Activated T-helper 2 cell treated with anti-CD3 and anti-CD28 coated beads, Interferon-gamma antibody, Interleukin-2, Interleukin-4, amounts not matched to agents 10 μg/mL and 5 μg/mL and 100 μg/mL, durations not matched to agents 14 hours and 24 hours and 36 hours (primary cell): ENCODE measurements at places on chromosomes 5 and 9. TPM values are rescaled to one million over a fixed set of nuclear protein-coding genes. Genes with fewer than 3 reads are reported as not detected.

The RETREG1 gene
- total RNA-seq, result 21.9 and 28.0 TPM in 2 replicates

The ANKRD31 gene
- 0.11 and 0.28 TPM in 2 replicates for total RNA-seq

The KIF24 gene
- 4.8 and 5.0 TPM in 2 replicates for total RNA-seq

The SLC6A3 gene
- total RNA-seq, result not detected in 2 replicates

The LIX1 gene
- total RNA-seq, result not detected in 2 replicates

The FRRS1L gene
- total RNA-seq, result not detected in 2 replicates

The HMCN2 gene
- not detected in 2 replicates for total RNA-seq

The CD74 gene
- total RNA-seq, result 445 and 452 TPM in 2 replicates

The GABRA1 gene
- not detected in 2 replicates for total RNA-seq

The TSLP gene
- 0.46 and 0.87 TPM in 2 replicates for total RNA-seq

The ACOT12 gene
- total RNA-seq, result not detected in 2 replicates

The NEUROG1 gene
- total RNA-seq, result not detected in 2 replicates

The SLC1A1 gene
- total RNA-seq, result 0.14 TPM in 1 of 2 replicates, not detected in the other

The KLF4 gene
- total RNA-seq, result 0.52 and 1.4 TPM in 2 replicates

The C5orf24 gene
- 36.0 and 40.5 TPM in 2 replicates for total RNA-seq

The MARCOL gene
- not detected in 2 replicates for total RNA-seq

The SEMA6A gene
- 0.67 TPM in 1 of 2 replicates, not detected in the other for total RNA-seq

The PPIC gene
- not detected in 2 replicates for total RNA-seq
